ENCODE measurements at places on chromosomes 16 and 17. TPM values are rescaled to one million over a fixed set of nuclear protein-coding genes. Genes with fewer than 3 reads are reported as not detected.

The ZPBP2 gene
- total RNA-seq, result not detected

The PRKCB gene
- under 0.01 TPM for total RNA-seq

The CHP2 gene
- not detected for total RNA-seq

The GAS2L2 gene
- not detected for total RNA-seq

The PRSS27 gene
- 1.2 TPM for total RNA-seq

The GJC1 gene
- 19.3 TPM for total RNA-seq

The HSD17B1 gene
- 2.6 TPM for total RNA-seq

The OR4D1 gene
- not detected for total RNA-seq

The ZNF423 gene
- 0.17 TPM for total RNA-seq

The TMEM204 gene
- 10.3 TPM for total RNA-seq

The MFSD11 gene
- 31.4 TPM for total RNA-seq

The SPIRE2 gene
- 3.8 TPM for total RNA-seq

The LAT gene
- total RNA-seq, result 0.26 TPM

The CCDC144A gene
- 12.3 TPM for total RNA-seq

The UTS2R gene
- not detected for total RNA-seq

The CHRNE gene
- 0.51 TPM for total RNA-seq

The FNDC8 gene
- not detected for total RNA-seq

The GFAP gene
- total RNA-seq, result 1.3 TPM

The SOX9 gene
- total RNA-seq, result 4.1 TPM

The KRT28 gene
- not detected for total RNA-seq

The TSNAXIP1 gene
- total RNA-seq, result 1.2 TPM

The HOXB6 gene
- total RNA-seq, result 16.2 TPM

The KRTAP4-3 gene
- total RNA-seq, result not detected

The CD79B gene
- 0.17 TPM for total RNA-seq

The GCGR gene
- not detected for total RNA-seq

The STX1B gene
- 2.1 TPM for total RNA-seq

The ITGB3 gene
- total RNA-seq, result 13.1 TPM

The NLK gene
- 14.4 TPM for total RNA-seq

The ABCA9 gene
- total RNA-seq, result 3.1 TPM

The RCVRN gene
- total RNA-seq, result not detected

The LRRC46 gene
- under 0.01 TPM for total RNA-seq

The CCL4 gene
- not detected for total RNA-seq

The IL17C gene
- total RNA-seq, result not detected

The LASP1 gene
- 58.8 TPM for total RNA-seq

The CDRT15L2 gene
- not detected for total RNA-seq

The WFDC1 gene
- 34.0 TPM for total RNA-seq

The TBC1D3I gene
- 0.51 TPM for total RNA-seq

The PSMB3 gene
- 215 TPM for total RNA-seq

The AANAT gene
- total RNA-seq, result not detected

The CD19 gene
- total RNA-seq, result under 0.01 TPM

The CHAD gene
- not detected for total RNA-seq

The MPV17L gene
- 0.66 TPM for total RNA-seq

The TP53TG3 gene
- not detected for total RNA-seq

The CHST4 gene
- not detected for total RNA-seq

The LITAFD gene
- not detected for total RNA-seq

The ALOX15 gene
- not detected for total RNA-seq

The SYNGR3 gene
- 1.5 TPM for total RNA-seq

The DNAAF1 gene
- not detected for total RNA-seq

The RAB37 gene
- 0.26 TPM for total RNA-seq

The TOM1L1 gene
- total RNA-seq, result 34.7 TPM

The OR3A3 gene
- total RNA-seq, result not detected
